ENCODE measurements at places on chromosomes 1 and 21.

- DNase-seq: no peak
Measured at GRCh38 chr21:44294391-44295162, 5.3 kb upstream of the PFKL start.

- DNase-seq: peak; percentile 83
Measured at GRCh38 chr1:9721606-9722377, 70.3 kb downstream of the PIK3CD start.

DNA sequence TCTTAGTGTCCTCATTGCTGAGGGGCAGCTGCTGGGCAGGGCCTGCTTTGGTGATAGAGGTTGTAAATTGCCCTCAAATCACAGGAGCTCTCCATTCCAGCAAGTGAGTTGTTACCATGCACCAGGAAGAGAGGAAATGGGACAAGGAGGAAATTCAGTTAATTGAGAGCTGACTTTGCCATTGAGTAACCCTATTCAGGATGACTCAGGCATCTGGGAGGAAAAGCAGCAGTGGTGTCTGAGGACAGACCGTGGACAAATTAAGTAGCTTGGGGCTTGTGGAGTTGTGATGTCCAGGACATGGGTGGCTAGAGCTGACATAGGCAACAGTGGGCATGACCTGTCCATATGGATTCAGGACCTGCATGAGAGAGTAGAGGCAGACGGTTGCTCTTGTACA, 5.9 kb downstream of the ARHGEF10L start:
- no peak for DNase-seq

- no peak for DNase-seq
Measured at GRCh38 chr1:59903141-59903754, 23.3 kb downstream of the CYP2J2 start.

- DNase-seq: no peak
Measured at GRCh38 chr1:203663821-203664220, 37.2 kb downstream of the ATP2B4 start.

- DNase-seq: no peak
Measured at GRCh38 chr1:224203243-224204016, 20.4 kb downstream of the DEGS1 start.

- DNase-seq: no peak
Measured at GRCh38 chr1:181356505-181357340, 126.6 kb upstream of the CACNA1E start.

DNA sequence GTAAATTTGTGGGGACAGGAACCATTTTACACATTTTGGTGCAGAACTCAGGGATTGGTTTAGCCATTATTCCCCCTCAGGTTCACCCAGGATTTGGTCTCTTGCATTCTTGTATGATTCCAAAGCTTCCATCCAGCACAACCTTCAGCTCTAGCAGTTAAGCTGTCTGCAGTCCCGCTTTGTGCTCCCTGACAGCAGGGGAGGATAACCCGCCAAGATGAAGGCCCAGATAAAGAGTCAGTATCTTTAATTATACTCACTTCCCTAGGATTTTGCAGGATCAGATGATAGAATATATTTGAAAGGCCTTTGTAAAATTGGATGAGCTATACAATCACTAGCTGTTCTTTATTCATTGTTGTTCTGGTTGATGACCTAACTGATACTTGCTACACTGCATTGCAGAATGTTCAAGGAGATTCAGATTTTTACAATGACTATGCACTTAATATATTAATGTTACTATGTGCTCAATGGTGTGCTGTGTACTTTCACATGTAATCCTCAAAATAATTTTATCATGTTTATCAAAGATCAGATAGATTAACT, 49.8 kb downstream of the SLC16A1 start:
- DNase-seq: no peak

GRCh38 chr1:177210071-177210470, 39.3 kb downstream of the BRINP2 start:
- DNase-seq: no peak

- DNase-seq: peak; percentile 45
Measured at GRCh38 chr1:15246960-15247614, at the start of gene FHAD1. TSS of gene FHAD1 (plus strand) at chr1:15247223. CDS start at chr1:15251785, 4,562 bp downstream.

Data from central memory CD8-positive, alpha-beta T cell (primary cell).